Posterior cingulate gyrus (tissue), 11 donors: ENCODE measurements at places on chromosomes 11 and 22.

- no peak for DNase-seq
These were observed 1.6 kb downstream of the PPP2R1B start for GRCh38 chr11:111764621-111765020.

GRCh38 chr11:131691181-131692041 lies 321.0 kb downstream of the NTM start:
- no peak for DNase-seq

DNA sequence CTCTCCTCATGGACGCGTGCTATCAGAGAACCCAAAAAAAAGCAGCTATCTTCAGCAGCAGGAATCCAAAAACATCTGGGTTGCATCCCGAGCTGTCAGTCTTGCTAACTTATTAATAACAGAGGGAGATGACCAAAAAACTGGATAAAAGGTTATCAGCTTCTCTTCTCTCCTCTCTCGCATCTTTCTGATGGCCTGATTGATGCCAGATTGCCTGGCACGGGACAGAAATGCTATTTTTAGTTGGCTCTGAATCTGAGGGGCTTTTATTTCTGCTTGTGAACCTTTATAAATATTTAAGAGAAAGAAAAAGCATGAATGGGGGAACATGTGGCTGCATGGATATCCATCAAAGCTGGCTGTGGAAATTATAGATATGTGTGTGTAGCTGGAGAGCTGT lies 230.3 kb downstream of the ETS1 start:
- no peak for DNase-seq

GRCh38 chr22:25961699-25962098 lies 207.6 kb upstream of the SEZ6L start:
- DNase-seq = no peak

GRCh38 chr11:103729617-103730016 lies 306.8 kb upstream of the DDI1 start:
- DNase-seq = no peak
